ENCODE measurements at places on chromosomes 11 and 22.

DNA sequence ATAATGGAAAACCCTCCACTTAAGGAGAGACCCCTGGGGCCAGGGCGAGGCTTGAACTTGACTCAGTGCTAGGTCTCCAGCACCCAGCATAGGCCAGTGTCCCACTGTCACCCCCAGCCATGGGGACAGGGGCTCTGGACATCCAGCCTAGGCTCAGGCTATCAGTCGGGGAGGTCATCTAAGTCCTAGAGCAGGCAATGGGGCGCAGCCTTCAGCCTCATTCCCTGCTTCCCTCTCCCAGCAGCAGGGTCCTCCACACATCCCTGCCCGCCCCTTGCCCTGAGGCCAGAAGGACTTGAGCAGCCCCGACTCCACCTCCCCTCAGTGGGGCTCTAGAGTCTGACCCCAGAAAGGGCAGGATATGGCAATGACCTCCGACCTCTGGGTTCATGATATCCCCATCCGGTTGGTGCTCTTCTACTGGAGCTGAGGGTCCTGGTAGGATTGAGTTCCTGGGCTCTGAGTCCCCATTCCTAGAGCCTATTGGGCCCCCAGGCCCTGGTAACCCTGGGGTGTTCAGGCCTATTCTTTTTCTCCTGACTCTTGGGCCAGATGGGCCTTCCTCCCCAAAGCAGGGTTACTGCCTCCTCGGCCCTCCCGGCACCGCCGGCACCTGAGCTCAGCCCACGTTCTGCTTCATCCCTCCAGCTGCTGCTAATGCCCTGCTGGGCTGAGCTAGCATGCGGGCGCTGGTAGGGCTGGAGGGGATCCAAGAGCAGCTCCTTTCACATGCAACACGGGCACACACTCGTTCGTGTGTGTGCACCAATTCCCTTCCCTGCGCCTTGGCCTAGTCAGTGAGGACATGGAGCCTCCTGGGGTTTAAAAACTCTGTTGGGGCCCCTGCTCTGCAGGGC, 4.4 kb downstream of the CST6 start:
- peak; percentile 46 for DNase-seq

DNA sequence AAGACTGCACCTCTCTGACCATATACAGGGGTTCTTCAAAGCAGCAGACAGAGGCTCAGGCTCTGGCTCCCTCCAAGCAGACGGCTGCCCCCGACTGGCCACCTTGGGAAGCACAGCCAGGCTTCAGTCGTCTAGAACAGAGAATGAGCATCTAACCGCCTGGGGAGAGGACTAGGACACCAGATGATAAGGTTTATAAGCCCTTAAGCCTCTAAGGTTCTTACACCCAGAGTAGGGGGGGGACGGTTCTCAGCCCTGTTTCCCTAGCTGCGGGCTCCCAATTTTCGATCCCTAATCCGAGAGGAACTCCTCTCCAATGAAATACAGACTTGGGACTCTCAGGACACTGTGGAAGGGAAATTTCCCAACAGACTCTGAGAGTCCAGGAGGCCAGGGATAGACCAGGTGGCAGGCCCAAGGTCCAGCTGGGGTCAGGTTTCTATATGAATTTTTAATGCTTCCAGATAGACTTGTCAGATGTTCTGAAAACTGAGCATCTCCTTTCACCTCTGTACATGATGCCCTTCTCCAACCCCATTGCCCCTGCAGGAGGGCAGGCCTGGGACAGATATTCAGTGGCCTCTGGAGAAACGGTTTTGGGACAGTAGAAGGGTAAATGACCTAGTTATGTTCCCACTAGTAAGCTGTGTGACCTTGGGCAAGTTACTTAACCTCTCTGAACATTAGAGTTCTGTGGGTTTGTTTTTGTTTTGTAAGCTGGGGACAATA, 20.2 kb downstream of the RTN4RL2 start:
- peak; percentile 34 for DNase-seq

DNA sequence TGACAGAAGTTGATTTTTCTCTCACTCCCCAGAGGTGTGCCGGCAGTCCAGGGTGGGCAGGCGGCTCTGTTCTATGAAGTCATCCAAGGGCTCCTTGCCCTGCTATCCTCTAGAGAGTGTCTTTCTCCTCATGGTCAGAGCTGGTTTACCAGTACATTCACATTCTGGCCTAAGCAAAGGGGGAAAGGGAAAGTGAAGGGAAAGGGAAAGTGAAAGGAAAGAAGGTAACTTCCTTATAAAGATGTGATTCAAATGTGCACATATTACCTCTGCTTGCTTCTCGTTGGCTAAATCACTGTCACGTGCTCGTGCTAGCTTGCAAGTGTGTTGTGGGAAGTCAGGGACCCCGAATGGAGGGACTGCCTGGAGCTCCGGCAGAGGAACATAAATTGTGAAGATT, 2.9 kb upstream of the HTATIP2 start:
- DNase-seq = no peak

GRCh38 chr11:67345920-67346819, 7.2 kb downstream of the POLD4 start:
- DNase-seq = no peak

- DNase-seq = no peak
Measured at GRCh38 chr11:95035316-95035715, 10.3 kb downstream of the KDM4E start.

- no peak for DNase-seq
Measured at GRCh38 chr22:34973016-34973415, 92.9 kb upstream of the ISX start.

GRCh38 chr11:71580057-71581003, 2.3 kb downstream of the KRTAP5-11 start:
- DNase-seq = peak; percentile 26

DNA sequence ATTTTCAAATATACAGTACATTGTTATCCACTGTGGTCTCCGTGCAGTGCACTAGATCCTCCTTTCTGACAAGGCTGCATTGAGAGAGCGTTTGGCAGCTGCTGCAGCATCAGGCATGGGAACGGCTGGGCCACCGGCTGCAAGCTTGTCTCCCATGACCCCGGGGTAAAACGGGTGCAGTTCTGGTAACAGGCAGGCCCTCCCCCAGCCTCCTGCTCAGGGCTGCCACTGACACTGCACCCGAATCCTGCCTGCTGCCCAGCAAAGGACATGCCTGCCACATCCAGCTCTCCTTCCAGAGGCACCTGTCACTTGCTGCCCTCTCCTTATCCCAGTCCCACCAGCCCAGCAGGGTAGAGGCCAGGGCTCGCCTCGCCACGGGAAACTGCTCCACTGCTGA, 124.5 kb upstream of the TMEM45B start:
- DNase-seq = no peak

GRCh38 chr11:64661146-64661545, 61.9 kb downstream of the NRXN2 start:
- DNase-seq = no peak

- no peak for DNase-seq
Measured at GRCh38 chr22:20423906-20424551, 13.6 kb downstream of the SCARF2 start.

DNA sequence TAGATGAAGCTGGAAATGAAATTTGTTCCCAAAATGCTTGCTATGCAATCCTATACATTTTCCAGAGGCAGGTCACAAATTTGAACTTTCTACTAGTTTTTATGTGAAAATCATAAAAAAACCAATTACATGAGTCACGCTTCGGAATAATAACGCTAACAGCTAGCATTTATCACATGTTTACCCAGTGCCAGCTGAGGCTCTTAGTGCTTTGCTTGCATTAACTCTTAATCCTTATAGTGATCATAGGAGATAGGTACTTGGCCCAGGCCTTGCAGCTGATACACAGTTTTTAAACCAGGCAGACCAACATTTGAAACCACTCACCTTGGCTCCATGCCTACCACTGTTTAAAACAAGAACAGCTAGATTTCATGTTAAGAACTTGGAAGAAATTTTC, 131.8 kb upstream of the RAG2 start:
- DNase-seq = no peak

- DNase-seq = no peak
Measured at GRCh38 chr11:59187587-59187986, 15.7 kb downstream of the DTX4 start.

GRCh38 chr11:64609436-64610047, 18.5 kb downstream of the SLC22A12 start:
- no peak for DNase-seq

DNA sequence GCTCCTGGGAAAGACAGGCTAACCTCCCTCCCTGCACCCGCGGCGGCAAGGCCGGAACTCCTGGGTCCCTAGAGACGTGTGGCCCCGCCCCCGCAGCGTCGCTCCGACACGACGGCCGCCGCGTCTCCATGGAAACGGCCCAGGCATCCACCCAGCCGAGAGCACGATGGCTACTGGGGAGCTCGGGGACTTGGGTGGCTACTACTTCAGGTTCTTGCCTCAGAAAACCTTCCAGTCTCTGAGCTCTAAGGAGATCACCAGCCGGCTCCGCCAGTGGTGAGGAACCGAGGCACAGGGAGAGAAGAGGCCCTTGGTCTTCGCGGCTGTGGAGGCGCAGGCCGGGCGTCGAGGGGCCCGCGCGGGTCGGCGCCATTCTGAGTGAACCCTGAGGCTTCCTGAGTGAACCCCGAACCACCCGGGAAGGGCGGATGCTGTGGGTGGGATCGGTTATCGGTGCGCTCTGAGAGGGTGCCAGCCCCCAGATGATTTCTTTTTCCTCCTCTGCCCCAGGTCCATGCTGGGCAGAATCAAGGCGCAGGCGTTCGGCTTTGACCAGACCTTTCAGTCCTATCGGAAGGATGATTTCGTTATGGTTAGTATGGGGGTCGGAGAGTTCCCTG, at the start of gene CFAP300:
TSS of gene CFAP300 (plus strand) at position 133 of the 620 bp plus-strand sequence. CDS start at position 167, 34 bp downstream.
- peak; percentile 44 for DNase-seq

DNA sequence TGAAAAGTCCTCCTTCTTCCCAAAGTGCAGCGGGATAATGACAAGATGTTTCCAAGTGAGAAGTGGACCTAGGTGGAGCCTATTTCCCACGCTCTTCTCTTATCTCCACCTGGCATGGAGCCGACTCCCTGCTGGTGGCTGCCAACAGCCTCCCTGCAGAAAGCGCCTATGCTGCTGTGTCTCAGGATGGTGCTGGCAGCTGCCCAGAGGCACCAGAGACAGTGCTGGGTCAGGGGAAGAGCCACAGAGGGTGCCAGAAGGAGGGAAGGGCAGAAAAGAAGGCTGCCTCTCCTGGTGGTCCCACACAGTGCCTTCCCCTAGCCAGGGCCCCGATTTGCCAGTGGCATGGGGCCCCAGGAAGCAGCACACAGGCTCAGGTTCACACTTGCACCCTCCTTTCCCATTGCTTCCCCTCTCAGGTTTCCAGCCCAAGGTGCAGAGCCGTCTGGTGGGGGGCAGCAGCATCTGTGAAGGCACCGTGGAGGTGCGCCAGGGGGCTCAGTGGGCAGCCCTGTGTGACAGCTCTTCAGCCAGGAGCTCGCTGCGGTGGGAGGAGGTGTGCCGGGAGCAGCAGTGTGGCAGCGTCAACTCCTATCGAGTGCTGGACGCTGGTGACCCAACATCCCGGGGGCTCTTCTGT, 19.0 kb downstream of the CD5 start:
- no peak for DNase-seq

GRCh38 chr11:114183044-114183511, 113.1 kb upstream of the NNMT start:
- DNase-seq = no peak

GRCh38 chr11:134560566-134561330, 148.7 kb upstream of the B3GAT1 start:
- no peak for DNase-seq

GRCh38 chr22:24181996-24182899, 961 bp downstream of the SUSD2 start:
- DNase-seq = no peak

- no peak for DNase-seq
Measured at GRCh38 chr11:119904531-119905035, 175.6 kb upstream of the NECTIN1 start.

GRCh38 chr11:117197516-117198456, 1.4 kb upstream of the TAGLN start:
- no peak for DNase-seq

DNA sequence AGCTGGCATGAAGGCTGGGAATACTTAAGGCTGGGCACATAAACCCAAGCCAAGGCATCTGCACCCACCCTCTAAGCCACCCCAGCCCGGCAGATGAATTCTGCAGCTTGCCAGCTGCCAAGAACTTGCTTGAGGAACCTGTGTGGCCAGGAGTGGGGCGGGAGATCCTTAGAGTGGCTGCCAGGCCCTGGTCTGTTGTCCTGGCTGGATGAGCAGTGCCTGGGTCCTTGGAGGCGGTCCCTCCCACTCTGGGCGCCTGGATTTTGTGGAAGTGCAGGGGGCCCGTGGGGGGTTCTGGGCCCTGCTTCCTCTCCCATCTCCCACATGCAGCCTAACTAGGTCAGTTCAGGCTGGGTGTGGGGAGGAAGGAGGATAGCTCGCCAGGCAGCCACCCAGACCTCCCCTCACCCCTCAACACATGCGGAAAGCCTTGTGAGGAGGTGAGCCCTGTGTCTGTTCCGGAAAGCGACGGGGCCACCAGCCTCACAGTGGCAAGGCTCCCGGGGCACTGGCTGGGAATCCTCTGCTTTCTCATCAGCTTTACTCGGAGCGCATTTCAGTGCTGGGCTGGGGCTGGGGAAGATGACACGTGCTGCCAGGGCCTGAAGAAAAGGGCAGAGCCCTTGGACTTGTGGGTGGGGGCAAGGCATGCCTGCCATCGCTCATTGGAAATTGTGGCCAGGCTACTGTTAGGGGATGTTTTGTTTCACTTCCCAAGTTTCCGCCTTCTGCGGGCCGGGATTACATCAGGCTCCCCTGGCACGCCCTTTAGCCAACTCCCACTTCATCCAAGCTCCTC, 8.4 kb downstream of the DAGLA start:
- peak; percentile 74 for DNase-seq

DNA sequence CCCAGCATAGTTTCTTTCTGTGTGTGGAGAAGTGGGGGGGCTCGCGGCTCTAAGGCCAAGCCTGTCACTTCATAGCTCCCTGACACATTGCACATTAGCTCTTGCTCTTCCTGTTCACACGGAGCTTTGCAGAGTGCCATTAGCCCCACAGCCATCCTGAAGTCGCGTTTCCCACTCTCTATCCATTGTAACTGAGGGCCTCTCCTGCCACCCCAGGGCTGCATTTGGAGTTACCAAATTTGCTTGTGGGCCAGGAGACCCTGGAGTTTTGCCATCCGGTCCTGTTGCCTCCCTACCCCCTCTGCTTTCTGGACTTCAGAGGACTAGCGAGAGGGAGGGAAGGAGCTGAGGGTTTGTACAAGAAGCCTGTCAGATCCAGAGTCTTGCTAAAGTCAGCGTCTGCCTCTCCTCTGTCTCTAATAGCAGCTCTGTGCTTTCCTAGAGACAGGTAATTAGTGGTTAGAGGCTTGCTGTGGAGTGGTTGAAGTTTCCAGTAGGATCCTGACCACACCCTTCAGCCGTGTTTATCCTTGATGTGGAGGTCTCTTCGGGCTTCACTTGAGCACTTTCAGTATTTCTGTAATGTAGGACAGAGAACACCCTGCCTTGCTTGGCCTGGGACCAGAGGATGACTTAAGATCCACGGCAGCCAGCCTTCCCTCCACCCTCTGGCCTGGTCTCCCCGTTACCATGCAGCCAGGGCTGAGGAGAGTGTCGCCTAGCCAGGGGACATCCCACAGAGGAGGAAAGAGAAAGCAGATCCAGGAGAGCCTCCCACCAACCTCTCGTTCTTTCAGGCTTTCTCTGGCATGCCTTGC, 14.1 kb downstream of the DCPS start:
- peak; percentile 54 for DNase-seq

DNA sequence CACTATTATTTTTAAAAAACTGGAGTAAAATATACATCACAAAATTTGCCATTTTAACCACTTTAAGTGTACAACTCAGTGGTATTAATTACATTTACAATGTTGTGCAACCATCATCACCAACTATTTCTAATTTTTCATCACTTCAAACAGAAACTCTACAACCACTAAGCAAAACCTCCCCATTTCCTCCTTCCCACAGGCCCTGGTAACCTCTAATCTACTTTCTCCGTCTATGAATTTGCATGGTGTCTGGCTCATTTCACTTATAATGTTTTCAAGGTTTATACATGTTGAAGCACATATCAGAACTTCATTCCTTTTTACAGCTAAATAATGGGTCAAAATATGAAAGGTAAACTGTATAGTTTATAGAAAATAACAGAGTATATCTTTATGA, 24.4 kb downstream of the DDI1 start:
- no peak for DNase-seq

Measured in NCI-H446 (cell line).